ENCODE measurements at places on chromosomes 6 and 20.

DNA sequence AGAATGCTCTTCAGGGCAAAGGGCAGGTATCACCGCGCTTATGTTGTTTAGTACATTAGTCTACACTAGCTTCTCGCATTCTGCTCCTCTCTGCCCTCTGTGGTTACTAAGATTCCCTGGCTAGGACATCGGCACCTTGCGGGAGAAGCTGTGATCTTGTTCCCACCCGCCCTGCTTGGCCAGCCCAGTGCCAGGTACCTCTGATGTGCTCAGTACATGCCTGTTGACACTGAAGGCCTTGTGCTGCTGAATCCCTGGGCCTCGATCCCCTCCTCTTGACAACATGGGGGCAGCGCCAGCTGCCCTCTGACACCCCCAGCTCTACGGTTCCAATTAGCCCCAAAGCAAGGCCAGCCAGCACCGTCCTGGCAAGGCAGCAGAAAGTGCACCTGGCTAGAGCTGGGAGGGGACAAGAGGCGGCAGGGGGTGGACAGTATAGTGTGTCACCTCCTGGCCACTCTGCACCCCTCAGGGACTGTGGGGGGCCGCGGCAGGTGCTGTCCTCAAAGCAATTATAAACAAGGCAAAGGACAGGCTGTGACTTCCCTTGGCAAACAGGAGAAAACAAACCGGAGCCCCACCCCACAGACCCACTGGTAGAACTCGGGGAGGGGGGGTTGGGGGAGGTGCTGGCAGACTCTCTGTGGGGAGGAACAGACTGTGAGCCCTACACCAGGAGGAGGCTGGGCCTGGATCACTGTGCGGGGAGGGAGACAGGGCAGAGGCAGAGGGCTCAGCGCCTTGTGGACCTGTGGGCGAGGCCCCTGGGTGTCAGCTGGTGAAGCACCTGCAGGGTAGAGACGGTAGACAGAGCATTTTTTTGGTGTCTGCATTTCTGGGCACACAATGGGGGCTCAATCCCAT is 7.1 kb downstream of the TFEB start:
- DNase-seq: no peak

GRCh38 chr20:11182720-11183119 is 508.9 kb upstream of the JAG1 start:
- DNase-seq: no peak

GRCh38 chr6:3865463-3865862 is 16.3 kb downstream of the FAM50B start:
- DNase-seq: no peak

DNA sequence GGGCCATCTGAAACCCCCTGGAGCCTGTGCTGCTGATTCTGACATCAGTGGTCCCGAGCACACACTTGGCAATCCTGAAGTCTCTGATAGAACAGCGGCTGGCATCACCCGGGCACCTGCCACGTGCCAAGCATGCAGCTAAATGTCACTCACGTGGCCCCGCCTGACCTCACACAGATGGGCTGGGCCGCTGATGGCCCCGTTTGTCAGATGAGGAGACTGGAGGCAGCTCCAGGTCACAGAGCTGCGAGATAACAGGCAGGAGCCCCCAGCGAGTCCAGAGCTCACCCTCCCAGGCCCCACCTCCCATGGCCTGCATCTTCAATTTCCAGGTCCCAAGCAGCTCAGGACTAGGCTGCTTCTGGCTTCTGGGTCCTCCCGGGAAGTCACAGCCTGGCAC is 67.2 kb downstream of the YTHDF1 start:
- no peak for DNase-seq

GRCh38 chr20:19976595-19977372 is 40.4 kb upstream of the NAA20 start:
- no peak for DNase-seq

DNA sequence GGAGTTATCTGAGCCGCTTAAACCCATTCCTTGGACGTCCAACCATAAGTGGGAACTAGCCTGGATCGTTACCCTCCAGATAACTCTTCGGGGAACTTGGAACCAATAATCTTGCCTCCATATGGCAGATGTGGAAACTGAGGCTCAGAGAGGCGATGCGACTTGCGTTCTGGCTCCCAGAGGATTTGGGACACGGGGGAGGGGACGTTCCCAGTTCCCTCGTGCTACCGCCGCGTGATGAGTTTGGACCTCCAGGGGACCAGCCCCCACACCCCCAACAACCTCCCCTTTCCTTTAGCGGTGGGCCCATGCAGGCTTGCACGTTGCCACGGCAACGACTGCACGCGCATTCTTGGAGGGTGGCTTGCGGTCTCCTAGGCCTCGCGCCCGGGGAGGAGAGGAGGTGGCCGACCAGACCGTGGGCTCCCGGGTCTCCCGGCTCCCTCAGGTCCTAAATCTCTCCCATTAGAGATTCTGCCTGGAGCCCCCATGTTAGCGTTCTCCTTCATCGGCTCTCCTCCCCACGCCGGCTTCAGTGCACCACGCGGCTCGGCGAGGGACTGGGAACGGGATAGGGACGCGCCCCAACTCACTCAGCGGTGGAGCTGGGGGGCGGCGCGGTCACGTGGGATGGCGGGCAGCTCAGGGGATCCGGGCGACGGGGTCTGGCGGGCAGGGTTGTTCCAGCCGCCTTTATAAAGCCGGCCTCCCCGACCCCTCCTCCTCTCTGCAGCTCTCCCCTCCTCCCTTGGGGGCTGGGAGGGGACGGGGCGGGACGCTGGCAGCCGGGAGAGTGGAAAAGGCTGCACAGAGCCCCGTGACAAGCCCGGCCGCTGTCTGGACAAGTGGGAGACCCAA is at the start of gene PLTP:
PLTP (minus strand) TSS at position 670 of the 858 bp plus-strand sequence. CDS start 703 bp downstream, outside the sequence.
- DNase-seq: no peak

- DNase-seq: no peak
Measured at GRCh38 chr6:44645276-44645675, 257.8 kb downstream of the CDC5L start.

- no peak for DNase-seq
Measured at GRCh38 chr6:25417046-25417605, 138.0 kb downstream of the CARMIL1 start.

- no peak for DNase-seq
Measured at GRCh38 chr20:45308117-45308778, at the start of gene MATN4. TSS of gene MATN4 (minus strand) at chr20:45308299. CDS start at chr20:45305582, 2,717 bp downstream.

- no peak for DNase-seq
Measured at GRCh38 chr6:125918681-125919566, 37.6 kb upstream of the HINT3 start.

GRCh38 chr6:293193-294174 is 1.2 kb downstream of the DUSP22 start:
- DNase-seq: no peak
